ENCODE measurements at places on chromosomes 6 and 20.

GRCh38 chr6:139833592-139833991 is 459.1 kb upstream of the CITED2 start:
- DNase-seq = no peak

- DNase-seq = no peak
These were observed 150.1 kb downstream of the FARS2 start for GRCh38 chr6:5411414-5411813.

DNA sequence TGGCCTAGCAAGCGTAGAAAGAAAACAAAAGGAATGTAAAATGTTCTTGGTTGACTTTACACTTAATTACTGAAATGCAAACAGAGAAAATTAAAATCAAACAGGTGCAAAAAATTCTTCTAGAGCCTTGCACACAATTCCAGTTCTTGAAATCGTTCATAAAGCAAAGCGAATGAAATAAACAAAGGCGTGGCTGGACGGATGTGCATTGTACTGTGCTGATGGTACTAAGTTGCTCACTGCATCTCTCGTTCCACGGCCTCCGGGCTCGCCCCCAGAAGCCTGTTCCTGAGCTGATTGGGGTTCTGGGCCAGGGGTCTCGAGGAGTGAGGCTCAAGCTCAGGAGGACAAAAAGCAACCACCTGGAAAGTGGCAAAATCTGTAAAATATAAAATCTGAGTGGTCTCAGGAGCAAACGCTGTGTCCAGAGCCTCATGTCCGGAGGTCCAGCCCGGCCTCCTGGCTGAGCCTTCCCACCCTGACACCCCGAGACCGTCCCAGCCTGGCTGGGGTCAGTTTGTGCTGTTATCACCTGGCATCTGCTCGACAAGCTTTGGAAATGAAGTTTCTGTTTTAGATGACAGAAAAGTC is 71.3 kb downstream of the TTLL2 start:
- DNase-seq = no peak

DNA sequence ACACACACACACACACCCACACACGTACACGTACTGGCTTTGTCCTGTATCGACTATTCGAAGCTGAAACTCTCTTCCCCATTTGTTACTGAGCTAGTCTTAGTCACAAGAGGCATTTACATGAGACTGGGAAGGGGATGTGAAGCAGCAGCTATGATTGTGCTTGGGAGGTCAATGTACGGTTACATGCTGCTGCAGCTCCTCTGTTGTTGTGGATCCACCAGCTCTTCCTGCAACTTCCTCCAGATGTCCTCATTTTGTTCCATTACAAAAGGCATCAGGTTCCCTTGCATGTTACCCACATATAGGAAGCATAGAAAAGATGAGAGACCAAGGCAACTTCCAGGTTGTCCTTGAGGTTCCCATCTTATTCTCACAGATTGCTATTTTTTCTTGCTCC is 612.4 kb upstream of the IMPG1 start:
- DNase-seq = no peak

- peak; percentile 31 for DNase-seq
These were observed 5.2 kb upstream of the BPIFA3 start for GRCh38 chr20:33211817-33212424.

DNA sequence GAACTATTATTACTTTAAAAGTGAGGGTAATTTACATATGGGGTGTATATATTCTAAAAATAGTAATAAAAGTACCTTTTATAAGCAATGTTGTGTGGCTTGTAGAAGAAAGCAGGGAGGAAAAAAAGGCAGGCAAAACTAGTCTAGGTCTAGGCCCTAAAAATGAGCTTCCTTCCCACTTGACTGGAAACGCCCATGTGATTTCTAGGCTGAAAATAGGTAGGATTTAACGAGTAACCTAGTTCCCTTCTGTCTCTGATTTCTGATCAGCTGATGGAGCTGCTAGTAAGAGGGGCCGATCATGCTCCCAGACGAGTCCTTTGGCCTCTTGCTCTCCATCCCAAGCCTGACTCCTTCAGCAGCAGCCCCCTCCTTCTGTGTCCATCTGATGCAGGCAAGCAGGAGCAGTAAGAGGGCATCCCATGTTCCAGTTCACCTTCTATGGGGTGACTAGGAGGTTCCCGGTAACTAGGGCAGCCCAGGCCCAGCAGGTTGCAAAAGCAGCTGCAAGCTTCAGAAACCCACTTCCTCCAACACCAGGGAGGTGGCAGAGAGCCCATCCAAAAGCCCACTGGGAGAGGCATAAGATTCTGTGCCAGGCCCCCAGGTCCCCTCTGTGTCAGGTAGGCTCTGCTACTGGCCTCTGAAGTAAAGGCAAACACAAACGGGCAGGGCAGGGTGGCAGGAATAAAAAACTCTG is 24.4 kb downstream of the TBC1D20 start:
- no peak for DNase-seq

GRCh38 chr20:46767127-46767761 is 57.8 kb downstream of the SLC2A10 start:
- peak; percentile 41 for DNase-seq

GRCh38 chr20:51067792-51068191 is 44.9 kb upstream of the KCNG1 start:
- no peak for DNase-seq

GRCh38 chr20:46433051-46433450 is 26.6 kb upstream of the ELMO2 start:
- DNase-seq = peak; percentile 15

DNA sequence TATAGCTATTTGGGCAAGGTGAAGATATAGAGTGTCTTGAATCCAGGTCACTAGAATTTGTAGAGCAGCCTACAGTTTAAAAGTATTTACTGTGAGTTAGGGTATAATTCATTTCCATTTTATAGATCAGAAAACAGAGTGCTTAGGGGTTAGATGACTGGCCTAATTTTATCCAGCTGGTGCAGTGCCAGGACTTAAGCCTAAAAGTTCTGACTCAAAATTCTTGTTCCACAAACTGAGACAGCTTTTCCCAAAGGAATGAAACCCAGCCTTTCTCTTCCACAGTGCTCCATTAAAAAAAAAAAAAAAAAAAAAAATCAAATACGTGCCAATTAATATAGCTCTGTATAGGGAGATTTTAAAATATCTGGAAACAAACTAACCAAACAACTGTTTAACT is 441.0 kb upstream of the MARCKS start:
- DNase-seq = no peak

- no peak for DNase-seq
These were observed 136.7 kb downstream of the AIG1 start for GRCh38 chr6:143197377-143197776.

DNA sequence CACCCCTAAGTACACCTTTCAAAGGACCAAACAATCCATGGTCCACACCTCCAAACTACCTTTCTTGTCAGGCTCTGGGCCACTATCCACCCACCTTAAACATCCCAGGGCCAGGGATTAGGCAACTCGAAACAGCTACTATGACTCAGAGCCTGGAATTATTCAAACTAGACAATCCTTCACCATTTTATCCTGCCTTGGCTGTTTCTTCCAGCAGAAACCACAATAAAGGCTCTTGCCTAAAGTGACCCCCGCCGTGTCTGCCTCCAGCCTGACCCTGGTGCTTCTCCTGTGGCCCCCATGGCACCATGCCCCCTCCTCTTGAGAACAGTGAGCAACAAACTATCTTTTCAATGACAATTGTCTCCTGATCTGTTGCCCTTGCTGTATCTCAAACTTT is 195.5 kb downstream of the EPM2A start:
- no peak for DNase-seq

DNA sequence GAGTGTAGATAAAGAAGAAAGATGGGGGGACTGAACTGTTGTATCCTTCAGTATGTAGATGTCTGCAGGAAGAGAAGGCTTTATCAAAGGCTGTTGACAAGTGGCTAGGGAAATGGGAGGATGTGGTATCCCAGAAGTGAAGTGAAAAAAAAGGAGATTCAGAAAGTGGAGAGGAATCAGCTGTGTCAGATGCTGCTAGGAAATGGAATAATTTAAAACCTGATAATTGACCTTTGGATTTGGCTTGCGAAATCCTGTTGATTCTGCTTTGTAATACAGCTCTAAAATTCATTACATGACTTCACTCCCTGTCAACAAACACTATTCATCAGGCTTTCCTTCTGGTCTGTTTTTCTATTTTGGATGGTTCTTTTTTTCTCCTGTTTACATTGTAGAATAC is 41.7 kb downstream of the PHF3 start:
- DNase-seq = no peak

- DNase-seq = peak; percentile 28
These were observed 278.4 kb downstream of the LRFN2 start for GRCh38 chr6:40308533-40309306.

- DNase-seq = peak; percentile 89
These were observed 6.8 kb upstream of the MRPS10 start for GRCh38 chr6:42224222-42225028.

DNA sequence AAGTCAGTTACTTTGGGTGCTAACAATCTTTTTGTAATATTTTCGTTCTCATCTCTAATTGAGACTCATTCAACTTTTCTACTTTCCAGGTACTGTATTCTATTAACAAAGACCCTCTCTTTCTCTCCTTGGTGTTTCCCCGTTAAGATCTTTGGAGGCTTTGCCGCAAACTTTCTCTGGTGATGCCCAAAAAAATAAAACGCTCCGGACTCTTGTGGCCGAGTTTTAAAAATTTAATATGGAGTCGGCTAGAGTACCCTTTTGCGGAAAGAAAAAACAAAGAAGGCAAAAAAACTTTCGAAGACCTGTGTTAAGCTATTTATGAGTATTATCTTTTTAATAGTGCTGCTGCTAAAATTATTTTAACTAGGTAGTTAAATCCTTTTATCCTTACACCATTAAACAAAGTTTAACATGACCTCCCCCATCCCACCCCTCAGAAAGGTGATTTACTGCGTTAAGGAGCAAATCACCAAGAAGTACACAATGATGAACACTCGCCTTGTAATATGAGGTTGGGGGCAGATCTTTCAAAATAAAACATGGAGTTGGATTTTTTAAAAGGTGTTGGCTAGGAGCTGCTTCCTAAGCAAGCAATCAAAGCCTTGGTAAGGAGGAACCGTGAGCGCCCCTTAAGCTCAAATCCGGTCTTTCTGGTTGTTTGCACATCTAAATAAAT is 10.0 kb downstream of the SIM1 start:
- DNase-seq = no peak

DNA sequence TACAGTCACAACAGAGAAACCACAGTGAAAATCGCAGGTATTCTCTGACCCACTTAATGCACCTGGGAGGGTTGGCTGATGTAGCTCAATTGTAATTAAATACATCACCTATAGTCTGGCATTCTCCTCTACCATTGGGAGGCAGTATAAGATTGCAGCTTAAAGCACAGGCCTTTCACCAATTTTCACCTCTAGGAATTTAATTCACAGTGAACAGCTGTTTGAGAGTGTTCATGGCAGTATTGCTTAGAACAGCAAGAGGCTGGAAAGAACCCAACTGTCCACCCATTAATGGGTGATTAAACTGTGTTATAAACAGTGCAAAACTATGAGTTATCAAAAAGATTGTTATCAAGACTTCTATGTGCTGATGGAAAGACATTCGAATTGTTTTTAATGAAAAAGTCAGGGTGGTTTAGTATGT is 2.0 kb downstream of the EDEM2 start:
- DNase-seq = peak; percentile 16

DNA sequence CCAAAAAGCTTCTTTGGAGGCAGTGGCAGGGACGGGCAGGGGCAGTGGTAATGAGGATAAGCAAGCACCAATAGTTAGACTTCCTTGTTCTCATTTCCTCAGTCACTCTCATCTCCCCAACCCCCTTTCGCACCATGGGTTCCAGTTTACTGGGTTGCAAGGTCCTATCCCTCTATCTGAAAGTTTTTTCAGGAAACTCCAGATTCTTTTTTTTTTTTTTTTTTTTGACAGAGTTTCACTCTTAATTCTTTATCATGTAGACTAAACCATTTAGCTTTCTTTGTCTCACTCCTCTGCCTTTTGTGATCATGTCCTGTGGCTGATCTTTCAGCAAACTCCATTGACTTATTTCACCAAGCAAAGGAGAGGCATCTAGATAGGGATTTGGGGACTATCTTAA is 51.4 kb upstream of the GMDS start:
- DNase-seq = no peak

Measured in Daoy (cell line).